ENCODE measurements at places on chromosomes 3 and 15. TPM values are rescaled to one million over a fixed set of nuclear protein-coding genes. Genes with fewer than 3 reads are reported as not detected.

GRCh38 chr3:51610708-51611107 lies 60.3 kb upstream of the TEX264 start:
- no peak for DNase-seq

GRCh38 chr15:89038146-89038545 lies 50.1 kb upstream of the ABHD2 start:
- no peak for DNase-seq

Gene STRIT1
- 1.8 TPM for polyA plus RNA-seq

GRCh38 chr3:186121968-186122367 lies 13.1 kb upstream of the ETV5 start:
- no peak for DNase-seq

Gene CEP97
- polyA plus RNA-seq = 12.8 TPM

GRCh38 chr15:31327669-31328427 lies 1.2 kb downstream of the KLF13 start:
- DNase-seq = no peak

DNA sequence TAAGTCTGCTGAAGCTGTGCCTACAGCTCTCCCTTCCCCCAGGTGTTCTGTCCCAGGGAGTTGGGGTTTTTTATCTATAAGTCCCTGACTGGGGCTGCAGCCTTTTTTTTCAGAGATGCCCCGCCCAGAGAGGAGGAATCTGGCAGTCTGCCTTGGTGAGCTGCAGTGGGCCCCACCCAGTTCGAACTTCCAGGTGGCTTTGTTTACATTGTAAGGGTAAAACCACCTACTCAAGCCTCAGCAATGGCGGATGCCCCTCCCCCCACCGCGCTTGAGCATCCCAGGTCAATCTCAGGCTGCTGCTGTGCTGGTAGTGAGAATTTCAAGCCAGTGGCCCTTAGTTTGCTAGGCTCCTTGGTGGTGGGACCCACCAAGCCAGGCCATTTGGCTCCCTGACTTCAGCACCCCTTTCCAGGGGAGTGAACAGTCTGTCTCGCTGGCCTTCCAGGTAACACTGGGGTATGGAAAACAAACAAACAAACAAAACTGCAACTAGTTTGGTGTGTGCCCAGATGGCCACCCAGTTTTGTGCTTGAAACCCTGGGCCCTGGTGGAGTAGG lies 189.4 kb downstream of the MFSD1 start:
- DNase-seq = no peak

DNA sequence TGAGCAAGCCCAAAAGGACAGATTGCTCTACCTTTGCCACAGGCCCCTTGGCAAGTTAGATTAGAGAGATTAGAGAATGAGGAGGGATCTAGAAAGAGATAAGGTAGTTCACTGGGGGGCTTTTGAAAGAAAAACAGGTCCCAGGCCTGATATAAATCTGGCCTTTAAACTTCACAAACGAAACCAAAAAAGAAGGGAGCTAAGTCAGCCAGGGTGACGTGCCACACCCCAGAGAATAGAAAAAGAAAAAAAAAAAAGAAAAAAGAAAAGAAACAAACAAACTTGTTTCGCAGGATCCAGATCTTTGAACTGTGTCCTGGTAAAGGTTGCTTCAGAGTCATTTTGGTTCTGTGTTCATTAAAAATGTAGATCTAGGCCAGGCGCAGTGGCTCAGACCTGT lies 3.6 kb downstream of the KAT2B start:
- no peak for DNase-seq

DNA sequence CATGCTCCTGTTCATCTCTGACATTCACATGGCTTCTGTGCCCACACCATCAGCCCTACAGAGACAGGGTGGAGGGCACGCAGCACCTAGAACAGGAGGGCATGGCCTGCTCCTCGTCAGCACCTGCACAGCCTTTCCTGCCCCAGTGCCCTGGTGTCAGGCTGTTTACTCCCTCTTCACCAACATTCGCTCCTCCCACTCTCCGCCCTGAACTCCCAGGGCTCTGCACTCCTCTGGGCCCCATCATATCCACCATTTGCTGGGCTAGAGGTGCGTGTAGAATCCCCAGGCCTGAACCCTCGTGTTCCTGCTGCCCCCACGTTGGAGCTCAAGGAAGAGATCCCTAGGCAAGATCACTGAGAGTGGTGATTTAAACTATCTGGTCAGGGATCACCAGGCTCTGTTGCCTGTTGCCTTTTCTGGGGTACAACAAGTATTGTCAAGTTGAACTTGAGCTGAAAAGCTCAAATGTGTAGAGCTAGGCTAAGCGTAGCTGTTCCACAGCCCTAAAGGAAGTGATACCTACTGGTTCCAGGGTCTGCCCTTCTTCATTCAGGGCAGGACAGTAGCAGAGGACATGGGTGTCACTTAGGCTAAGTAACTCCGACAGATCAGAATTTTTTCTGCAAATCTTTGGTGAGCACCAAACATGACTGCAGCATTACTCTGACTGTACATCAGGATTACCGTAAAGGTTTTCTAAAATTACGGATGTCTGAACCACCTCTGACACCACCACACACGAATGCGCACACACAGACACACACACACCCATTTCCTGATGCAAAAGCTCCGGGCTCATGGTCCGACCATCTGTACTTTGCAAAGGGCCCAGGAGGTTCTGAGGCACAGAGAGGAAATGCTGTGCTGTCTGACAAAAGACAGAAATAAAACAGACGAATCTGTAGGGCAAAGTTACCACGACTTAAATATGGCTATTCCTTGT lies 43.7 kb upstream of the GNB5 start:
- DNase-seq = no peak

- no peak for DNase-seq
These were observed 31.3 kb downstream of the TRAK1 start for GRCh38 chr3:42122261-42123011.

GRCh38 chr15:68775671-68776476 lies 44.8 kb downstream of the ANP32A start:
- DNase-seq = no peak

Gene SOX14
- polyA plus RNA-seq = not detected

GRCh38 chr15:68418611-68419161 lies 13.3 kb downstream of the ITGA11 start:
- DNase-seq = no peak

DNA sequence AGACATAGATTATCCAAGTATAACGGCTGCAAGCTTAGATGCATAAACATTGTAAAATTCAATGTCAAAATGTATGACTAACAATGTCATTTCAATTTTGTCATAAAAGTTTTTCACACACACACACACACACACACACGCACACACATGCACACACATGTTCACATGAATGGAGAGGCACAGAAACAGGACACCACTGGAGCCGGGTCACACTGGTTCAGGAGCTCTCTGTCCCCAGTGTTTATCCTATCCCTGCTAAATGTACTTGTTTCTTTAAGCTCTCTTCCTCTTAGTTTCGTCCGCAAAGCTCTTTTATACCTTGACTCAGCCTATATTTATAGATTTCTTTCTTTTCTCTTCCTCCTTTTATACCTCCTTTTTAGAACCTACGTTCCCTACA lies 249.9 kb downstream of the CADPS start:
- DNase-seq = no peak

DNA sequence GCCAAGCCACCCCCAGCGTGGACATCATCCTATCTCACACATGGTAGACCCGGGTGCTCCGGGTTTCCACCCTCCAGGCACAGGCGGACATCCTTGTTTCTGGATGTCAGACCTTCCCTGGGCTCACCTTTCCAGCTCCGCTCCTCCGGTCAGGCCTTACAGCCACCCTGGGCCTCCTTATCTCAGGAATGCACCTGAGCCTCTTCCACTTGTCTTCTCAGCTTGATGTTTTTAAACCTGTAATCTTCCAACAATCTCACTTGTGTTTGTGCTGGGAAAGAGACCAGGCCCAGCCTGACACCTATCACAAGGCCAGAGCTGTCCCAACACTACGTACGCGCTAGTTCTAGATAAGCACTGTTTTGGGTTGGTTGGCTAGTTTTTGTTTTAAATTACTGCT lies 53.9 kb downstream of the NIPA2 start:
- DNase-seq = no peak

Gene SCAANT1
- polyA plus RNA-seq = 0.74 TPM

Gene STX19
- 0.29 TPM for polyA plus RNA-seq

DNA sequence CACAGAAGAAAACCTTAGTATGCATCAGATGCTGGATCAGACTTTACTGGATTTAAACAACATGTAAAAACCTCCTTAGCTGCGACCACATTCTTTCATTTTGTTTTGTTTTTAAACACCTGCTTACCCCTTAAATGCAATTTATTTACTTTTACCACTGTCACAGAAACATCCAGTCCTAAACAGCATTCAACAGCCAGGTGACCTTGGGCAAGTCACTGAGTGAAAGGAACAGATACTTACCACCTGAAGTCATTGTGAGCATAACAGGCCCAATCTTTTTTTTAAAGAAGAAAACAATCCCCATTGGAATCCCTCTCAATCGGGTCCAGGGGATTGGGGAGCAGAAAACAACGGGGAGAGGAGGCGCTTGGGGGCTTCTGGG lies 390 bp downstream of the STARD5 start:
- no peak for DNase-seq

DNA sequence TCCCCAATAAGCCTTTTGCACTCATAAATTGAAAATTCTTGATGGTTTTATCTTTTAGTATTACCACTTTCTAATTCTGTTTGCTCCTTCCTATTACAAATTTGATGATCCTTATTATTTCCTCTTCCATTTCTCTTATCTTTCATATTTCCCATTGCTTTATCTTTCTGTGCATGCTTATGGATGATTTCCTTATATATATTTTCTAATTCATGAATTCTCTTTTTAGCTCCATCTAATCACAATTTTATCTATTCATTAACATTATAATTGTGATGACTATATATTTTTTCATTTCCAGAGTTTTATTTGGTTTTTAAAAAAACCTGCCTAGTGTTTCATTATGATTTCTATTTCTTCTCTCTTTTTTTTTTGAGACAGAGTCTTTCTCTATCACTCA lies 17.9 kb downstream of the FOXL2NB start:
- no peak for DNase-seq

Gene RFX7
- polyA plus RNA-seq = 19.7 TPM

DNA sequence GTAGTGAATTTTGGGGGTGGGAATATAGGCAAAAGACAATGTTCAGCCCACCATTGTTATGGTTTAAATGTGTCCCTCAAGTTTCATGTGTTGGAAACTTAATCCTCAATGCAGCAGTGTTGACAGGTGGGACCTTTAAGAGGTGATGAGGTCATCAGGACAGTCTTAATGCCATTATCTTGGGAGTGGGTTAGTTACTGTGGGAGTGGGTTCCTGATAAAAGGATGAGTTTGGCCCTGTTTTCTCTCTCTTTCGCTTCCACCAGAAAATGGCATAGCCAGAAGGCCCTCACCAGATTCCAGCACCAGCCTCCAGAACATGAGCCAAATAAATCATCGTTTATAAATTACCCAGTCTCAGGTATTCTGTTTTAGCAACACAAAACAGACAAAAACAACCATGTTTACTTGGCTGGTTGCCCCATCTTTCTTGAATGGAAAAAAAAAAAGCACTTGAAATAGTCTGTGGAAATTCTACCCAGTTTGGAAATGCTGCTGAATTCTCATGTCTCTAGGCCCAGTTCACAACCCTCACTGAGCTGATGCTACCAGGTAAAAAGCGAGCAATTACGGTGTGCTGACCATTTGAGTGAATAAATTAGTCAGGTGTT lies 31.0 kb upstream of the MFSD1 start:
- DNase-seq = no peak

- no peak for DNase-seq
These were observed 75.4 kb upstream of the ABHD17C start for GRCh38 chr15:80619680-80620079.

DNA sequence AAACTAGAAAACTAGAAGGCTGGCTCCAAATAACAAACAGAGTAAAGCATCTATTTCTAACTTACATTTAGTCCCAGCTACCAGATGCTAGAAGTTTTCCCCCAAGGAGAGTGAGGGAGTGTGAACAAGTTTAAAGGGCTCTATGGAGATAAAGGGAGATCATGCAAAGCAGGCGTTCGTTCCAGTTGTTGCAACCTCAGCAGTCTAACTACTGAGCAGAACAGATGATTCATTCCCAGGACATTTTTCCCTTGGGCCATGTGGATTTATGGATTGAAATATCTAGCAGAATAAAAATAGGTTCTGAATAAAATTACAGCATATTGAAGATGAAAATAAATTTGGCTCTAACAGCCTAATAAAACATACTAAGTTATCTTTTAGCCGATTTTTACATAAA lies 154.8 kb upstream of the TTC14 start:
- DNase-seq = no peak

- no peak for DNase-seq
These were observed 60.0 kb downstream of the CHST2 start for GRCh38 chr3:143179603-143180002.

DNA sequence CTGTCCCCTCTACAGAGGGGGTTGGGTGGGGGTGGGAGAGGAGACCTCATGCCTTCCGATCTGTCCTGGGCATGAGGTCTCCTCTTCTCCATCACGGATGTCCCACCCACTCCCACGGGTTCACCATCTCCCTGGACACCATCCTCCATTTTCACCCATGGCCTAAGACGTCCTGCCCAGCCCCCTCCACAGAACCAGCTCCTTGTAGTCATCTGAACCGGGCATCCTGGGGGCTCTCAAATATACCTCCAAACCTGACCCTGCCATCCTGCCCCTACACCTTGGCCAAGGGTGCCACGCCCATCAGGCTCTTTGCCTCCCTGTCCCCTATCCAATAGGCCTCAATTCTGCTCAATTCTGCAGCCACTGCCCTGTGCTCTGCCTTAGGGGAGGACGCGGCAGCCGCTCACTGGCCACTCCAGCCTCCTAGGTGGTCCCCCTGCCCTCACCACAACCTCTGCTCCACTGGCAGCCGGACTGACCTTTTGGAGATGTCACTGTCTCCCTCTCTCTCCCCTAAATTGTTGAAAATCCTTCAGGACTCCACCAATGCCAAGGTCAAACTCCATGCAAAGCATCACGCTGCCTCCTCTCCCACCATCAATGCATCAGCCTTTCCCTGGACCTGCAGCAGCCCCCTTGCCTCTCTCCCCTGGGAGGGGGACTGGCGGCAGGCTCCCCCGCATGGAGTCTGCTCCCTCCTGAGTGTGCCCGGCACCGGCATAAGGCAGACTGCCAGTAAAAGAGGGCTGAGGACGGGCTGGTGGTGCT lies 9.4 kb upstream of the ANPEP start:
- DNase-seq = no peak

DNA sequence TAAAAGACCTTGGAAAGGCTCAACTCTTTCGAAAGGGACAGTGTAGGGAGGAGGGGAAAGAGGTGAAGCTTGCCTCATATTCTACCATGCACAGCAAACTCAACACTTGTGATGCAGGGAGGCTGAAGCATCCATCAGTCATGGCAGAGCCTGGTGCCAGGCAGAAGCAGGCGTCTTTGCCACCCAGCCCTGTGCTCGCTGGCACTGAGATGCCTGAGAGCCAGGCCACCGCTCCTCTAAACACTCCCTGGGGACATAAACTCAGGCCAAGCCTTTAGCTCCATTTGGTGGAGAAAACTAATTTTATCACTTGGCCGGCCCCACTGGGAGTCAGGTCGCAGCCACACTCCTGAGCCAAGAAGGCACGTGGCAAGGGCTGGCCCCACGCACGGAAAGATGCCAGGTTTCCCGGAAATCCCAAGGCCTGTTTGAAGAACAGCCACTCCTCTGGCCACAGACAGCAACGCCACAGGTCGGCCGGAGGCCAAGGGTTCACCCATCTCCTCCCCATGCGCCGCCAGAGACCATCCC lies 30.7 kb downstream of the XXYLT1 start:
- no peak for DNase-seq
